Stimulated activated CD4-positive, alpha-beta T cell treated with anti-CD3 and anti-CD28 coated beads, Interleukin-1b, Interleukin-23, amount 100 ng/mL, for 1 hour (primary cell): ENCODE measurements at places on chromosomes 2 and 18.

- DNase-seq = no peak
Observed at GRCh38 chr2:42810971-42811811, 18.8 kb upstream of the HAAO start.

DNA sequence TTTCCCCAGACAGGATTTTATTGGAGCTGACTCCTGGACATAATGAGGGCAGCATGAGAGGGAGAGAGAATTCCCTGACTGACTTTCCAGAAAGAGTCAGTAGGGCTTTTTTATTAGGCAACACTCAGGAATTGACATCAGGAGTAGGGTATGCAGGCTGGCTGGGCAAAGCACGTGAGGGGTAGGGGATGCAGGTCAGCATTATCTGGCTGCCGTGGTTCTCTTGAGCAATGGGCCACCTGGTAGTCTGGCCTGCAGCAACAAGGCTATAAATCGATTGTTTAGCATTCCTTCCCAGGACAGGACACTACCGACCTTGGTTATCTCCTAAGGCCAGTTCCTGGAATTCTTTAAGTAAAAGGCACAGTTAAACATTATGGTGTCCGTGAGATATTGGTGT lies 160.8 kb upstream of the AGAP1 start:
- DNase-seq = no peak

DNA sequence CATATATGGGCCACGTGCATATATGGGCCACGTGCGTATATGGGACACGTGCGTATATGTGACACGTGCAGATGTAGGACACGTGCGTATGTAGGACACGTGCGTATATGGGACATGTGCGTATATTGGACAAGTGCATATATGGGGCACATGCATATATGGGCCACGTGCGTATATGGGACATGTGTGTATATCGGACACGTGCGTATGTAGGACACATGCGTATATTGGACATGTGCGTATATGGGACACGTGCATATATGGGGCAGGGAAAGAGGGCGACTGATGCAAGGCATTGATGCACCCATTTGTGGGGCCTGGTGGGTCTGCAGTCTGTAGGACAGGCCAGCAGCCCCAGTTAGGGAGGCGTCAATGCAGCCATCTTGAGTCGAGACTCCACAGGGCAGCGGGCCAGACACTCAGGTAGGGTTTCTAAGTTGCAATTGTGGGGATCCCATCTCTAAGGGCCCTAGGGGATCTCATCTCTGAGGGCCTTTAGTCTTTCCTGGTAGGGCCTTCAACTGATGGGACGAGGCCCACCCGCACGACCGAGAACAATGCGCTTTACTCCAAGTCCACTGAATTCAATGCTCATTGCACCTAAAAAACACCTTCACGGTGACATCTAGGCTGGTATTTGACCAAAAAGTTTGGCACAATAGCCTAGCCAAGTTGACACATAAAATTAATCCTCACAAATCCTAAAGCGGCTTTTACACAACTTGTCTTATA lies 92.3 kb upstream of the ZNF516 start:
- DNase-seq = no peak

- no peak for DNase-seq
Observed at GRCh38 chr2:39018638-39019037, 102.2 kb downstream of the SOS1 start.

GRCh38 chr2:107681936-107682335 lies 144.8 kb upstream of the RGPD4 start:
- DNase-seq = no peak

DNA sequence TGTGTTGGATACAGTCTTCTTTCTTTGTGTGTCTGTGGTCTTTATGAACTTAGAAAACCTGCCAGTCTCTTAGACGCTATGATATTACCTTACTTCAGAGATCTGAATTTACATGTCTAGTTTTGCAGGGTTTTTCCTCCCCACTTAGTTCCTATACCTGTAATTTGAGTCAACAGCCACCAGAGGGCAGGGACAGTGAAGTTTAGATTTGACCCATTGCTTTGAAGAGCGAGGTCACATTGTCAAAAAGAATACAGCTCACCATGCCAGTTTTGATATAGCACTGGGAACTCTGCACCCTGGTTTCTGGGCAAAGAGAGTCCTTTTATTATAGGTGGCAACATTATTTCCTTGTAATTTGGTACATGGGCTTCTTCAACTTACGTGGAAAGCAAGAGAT lies 102.3 kb downstream of the MAPK4 start:
- no peak for DNase-seq

DNA sequence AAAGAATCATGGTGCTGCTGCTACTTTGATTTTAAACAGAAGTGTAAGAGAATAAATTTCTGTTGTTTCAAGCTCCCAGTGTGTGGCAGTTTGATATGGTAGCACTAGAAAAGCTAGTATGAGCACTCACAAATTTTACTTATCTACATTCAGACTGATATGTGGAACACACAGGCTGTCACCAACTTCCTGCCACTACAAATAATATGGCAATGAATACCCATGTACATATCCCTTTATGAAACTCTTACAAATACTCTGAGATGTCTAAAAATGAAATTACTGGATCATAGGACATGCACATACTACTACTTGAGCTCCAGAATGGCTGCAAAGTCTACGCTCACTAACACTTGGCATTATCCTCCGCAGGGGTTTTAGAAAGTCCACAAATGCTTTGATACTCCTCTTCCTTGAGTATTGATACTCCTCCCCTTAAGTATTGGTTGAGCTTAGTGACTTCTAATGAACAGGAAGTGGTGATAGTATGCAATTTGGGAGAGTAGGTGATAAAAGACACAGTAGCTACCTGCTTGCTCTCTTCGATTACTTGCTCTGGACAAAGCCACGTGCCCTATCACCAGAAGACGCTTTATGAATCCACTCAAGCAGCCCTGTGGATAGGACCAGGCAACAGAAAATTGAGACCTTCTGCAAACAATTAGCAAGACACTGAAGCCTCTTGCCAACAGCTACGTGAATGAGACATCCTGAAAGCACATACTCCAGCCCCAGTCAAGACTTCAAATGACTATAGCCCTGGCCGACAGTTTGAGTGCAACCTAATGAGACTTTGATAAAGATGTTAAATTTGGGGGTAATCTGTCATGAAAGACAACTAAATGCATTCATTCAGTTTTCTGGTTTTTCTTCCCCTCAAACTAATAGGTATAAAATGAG lies 35.4 kb downstream of the FBXO11 start:
- no peak for DNase-seq

DNA sequence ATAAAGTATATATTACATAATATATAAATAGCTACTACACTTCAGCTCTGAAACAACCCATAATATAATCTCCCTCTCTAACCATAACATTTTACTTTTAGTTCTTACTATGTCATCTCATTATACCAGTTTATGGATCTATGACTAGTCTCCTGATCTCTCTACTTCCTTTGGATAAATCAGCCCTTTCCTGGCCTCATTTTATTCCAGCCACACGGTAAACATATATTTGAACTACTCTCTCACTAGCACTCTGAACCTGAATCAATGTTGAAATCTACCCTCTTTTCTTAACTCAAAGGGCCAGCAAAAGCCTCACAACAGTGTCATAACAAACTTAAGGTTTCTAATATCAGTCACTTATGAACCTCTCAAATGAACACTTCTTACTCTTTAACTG lies 62.6 kb downstream of the BAZ2B start:
- no peak for DNase-seq

DNA sequence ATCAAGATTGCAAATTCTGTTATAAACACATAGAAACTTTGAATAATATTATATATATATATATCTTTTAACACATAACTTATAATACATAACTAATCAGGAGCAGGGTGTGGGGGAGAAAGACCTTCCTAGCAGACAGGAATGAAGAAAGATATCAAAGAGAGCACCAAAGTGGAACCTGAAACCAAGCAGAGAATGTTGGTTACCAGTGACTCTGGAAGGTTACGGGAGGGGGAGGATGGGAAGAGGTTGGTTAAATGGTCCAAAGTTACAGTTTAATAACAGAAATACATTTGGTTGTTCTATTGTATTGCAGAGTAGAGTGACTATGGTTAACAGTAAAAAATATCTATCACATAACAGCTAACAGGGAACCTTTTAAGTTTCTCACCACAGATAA lies 366.7 kb downstream of the LRRTM4 start:
- DNase-seq = no peak

DNA sequence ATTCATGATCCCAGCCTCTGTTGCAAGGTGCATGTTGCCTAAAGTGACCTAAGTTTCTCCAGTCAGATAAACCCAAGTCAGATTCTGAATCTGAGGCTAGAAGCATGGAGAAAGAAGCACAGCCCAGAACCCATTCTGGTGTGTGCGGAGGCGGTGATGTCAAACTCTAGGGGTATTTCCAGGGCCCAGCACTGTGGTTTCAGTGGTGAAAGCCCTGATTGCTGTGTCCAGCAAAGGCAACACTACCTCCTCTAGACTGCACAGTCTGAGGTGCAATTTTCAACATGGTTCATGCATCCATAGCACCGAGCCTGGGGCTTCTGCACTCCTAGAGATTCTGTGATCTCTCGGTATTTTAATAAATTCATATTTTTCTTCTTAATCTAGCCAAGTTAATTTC lies 264.8 kb upstream of the KLHL29 start:
- DNase-seq = no peak

DNA sequence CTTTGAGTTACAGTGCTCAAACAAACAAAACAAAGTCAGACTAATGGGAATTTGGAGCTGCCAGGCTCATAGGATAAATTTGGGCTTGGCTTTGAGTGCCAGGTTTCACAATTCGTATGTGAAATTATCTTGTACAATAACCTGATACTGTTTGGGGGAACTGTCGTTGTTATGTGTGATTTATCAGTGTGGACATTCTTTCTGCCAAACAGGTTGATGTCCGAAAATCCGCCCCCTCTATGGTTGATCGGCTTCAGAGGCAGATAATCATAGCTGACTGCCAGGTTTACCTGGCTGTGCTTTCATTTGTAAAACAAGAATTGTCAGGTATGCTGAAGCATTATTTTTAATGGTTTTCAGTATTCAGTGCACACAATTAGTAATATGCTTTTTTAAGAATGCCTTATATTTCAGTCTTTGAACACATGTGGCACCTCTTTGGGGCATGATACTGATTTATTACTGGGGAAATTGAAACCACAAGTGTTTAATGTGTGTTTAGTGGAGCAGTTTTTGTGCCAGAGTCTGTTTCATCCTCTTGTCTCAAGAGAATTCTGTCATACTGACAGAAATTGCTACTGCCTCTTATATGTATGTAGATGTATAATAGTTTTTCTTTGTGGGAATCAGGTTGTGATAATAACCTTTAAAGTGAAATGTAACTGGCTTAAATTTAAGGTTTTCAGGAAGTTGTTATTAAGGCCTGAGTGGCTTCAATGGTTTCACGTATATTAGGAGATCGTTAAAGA lies 54.6 kb downstream of the TTC39C start:
- no peak for DNase-seq

- DNase-seq = no peak
Observed at GRCh38 chr2:60551240-60552077, 2.0 kb downstream of the BCL11A start.

DNA sequence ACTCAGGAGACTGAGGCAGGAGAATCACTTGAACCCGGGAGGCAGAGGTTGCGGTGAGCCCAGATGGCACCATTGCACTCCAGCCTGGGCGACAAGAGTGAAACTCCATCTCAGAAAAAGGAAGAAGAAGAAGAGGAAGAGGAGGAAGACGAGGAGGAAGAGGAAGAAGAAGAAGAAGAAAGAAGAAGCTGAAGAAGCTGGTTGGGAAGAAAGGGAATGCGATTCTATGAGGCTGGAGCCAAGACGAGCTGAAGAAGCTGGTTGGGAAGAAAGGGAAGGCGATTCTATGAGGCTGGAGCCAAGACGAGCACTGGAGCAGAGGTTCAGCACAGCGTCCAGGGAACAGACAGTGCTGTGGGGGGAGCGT lies 30.3 kb upstream of the TAF1B start:
- no peak for DNase-seq

DNA sequence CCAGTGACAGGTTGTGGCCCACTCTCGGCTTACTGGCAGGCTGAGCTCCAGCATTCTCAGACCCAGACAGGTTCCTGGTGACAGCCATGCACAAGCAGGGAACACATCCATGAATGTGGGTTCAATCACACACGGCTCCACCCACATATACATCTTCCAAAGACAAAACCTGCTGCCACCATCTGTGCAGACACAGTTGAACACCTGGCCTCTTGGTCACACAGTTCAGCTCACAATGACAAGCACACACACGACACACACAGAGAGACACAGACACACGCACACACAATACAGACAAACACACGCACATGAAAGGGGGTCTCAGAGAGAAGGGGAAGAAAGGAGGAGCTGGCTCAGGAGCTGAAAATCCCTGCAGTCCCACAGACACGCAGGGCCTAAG lies 32.1 kb upstream of the PTMA start:
- no peak for DNase-seq

DNA sequence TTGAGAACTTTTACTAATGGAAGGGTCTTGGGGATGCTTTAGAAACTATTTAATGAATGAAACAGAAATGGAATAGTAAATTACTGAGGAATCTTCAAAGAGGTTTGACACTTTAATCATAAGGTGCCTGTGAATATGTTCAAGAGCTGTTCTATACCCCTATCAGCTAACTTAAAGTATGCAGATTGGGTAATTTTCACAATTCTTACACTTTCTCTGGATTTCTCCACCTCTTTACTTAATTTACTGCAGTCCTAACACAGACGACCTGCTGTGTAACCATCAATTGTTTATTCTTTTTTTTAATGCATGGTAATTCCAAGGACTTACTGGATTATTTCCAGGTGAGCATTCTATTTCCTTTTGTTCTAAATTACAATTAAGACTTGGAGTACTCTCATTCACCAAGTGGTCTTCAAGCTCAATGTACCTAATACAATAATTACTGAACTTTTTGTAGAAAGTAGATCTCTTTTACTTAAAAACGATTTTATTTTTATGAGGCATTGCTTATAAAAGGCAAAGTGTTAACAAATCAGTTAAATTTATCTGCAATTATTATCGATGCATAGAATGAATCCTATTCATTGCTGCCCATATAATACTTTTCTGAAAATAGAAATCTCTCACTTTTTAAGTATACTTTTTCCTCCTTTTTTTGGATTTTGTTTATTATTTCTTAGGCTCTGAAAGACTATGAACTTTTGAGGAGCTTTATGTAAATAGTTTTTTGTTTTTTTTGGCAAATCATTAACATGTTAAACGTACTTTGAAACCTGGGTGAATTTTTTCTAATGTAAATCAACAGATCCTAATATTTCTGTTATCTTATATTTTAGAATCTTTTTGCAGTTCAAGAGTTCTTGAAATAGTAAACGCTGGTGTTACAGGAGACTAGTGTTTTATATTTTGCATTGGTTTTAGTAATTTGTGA lies 5.5 kb downstream of the VSNL1 start:
- no peak for DNase-seq

GRCh38 chr2:132560562-132560961 lies 109.4 kb downstream of the LYPD1 start:
- no peak for DNase-seq

- no peak for DNase-seq
Observed at GRCh38 chr2:211144078-211144477, 587.7 kb downstream of the CPS1 start.

- no peak for DNase-seq
Observed at GRCh38 chr18:2281523-2282199, 289.6 kb downstream of the METTL4 start.

- no peak for DNase-seq
Observed at GRCh38 chr2:185857691-185858090, 119.1 kb downstream of the FSIP2 start.

GRCh38 chr2:24454294-24454693 lies 36.8 kb upstream of the NCOA1 start:
- DNase-seq = no peak
